ENCODE measurements at places on chromosomes 5 and 9.

- no peak for DNase-seq
These were observed 8.9 kb downstream of the RECK start for GRCh38 chr9:36045610-36046009.

DNA sequence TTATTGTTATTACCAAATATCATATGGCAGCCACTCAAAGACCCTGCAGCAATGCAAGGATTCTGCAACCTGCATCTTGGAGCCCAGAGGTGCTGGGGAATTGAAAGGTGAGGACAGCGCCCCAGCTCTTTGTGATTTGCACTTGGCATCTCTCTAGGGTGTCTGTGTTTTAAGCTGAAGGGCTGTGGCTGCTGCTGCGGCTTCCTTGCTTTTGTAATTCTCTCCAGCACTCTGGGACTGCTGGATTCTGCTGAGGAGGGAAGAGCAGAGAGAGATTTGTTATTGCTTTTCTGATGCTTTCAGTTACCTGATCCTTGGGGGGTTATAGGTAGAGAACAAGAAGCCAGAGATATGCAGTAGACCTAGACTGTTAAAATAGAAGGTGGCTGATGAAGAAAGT lies 562.4 kb downstream of the EBF1 start:
- no peak for DNase-seq

DNA sequence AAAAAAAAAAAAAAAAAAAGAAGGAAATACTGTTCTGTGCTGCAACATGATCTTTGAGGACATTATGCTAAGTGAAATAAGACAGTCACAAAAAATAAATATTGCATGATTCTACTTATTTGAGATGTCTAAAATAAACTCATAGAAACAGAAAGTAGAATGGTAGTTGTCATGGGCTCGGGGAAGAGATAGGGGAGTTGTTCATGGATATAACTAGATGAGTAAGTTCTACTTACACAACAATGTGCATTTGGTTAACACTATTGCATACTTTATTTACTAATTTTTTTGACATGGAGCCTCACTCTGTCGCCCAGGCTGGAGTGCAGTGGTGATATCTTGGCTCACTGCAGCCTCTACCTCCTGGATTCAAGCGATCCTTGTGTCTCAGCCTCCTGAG lies 15.2 kb downstream of the MAML1 start:
- DNase-seq, result no peak

DNA sequence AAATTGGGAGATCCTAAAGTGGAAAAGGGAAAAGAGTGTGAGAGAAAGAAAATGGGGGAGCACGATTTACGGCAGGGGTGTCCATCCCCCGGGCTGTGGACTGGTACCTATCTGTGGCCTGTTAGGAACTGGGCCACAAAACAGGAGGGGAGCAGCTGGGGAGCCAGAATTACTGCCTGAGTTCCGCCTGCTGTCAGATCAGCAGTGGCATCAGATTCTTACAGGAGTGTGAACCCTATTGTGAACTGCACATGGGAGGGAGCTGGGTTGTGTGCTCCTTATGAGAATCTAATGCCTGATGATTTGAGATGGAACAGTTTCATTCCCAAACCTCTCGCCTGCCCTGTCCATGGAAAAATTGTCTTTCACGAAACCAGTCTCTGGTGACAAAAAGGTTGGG lies 108.3 kb upstream of the ADAMTSL1 start:
- DNase-seq, result no peak

DNA sequence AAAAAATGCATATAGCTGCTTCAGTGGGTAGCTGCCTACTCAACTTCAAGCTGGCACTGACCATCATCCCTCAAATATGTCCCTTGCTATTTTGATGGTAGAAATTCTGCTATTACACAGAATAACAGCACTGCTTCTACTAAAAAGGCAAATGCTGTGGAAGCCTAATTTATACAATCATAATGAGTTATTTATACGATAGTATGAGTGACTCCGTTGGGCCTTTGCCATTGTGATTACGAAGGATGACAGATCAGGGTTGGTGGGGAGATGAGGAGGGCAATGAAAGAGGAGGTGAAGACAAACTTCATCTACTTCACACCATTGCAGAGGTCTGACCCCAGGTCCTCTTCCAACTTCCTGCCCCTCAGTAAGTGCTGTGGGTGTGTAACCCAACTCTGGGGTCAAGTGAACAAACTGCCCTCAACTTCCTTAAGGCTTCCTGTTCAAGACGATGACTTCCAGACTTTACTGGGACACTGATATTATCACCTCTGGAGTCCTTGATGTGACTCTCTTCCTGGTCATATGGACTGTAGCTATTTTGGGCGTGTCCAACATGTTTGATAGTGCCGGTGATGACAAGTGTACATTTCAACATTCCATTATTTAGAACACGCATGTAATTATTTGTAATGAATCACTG lies 74.1 kb upstream of the RPS23 start:
- DNase-seq, result no peak

GRCh38 chr9:98750364-98751060 lies 41.8 kb upstream of the GABBR2 start:
- DNase-seq, result no peak

- no peak for DNase-seq
These were observed 6.5 kb upstream of the TBC1D9B start for GRCh38 chr5:179914032-179914755.

Measured in stimulated activated CD4-positive, alpha-beta T cell treated with anti-CD3 and anti-CD28 coated beads, Interleukin-1b, Interleukin-23, amount 100 ng/mL, for 24 hours (primary cell).